ENCODE measurements at places on chromosomes 1 and 21.

GRCh38 chr1:77824694-77825093, 45.2 kb downstream of the MIGA1 start:
- H3K4me3 ChIP-seq: no peak overlapping the region
- peaks cover 23% of the 10 kb centered on the region for H3K36me3 ChIP-seq

GRCh38 chr1:110519125-110519810, at the start of gene KCNA10:
Gene KCNA10, minus strand, starts transcription at chr1:110519175. Its CDS starts 388 bp downstream, at chr1:110518787.
- no peak for DNase-seq
- H3K27ac ChIP-seq: no peak within 1 kb of the TSS
- H3K4me1 ChIP-seq: no peaks in the 10 kb centered on the region
- no peak within 1 kb of the TSS for H3K4me3 ChIP-seq
- no peaks in the 10 kb centered on the region for H3K36me3 ChIP-seq
- peaks cover 17% of the 10 kb centered on the region for H3K27me3 ChIP-seq

DNA sequence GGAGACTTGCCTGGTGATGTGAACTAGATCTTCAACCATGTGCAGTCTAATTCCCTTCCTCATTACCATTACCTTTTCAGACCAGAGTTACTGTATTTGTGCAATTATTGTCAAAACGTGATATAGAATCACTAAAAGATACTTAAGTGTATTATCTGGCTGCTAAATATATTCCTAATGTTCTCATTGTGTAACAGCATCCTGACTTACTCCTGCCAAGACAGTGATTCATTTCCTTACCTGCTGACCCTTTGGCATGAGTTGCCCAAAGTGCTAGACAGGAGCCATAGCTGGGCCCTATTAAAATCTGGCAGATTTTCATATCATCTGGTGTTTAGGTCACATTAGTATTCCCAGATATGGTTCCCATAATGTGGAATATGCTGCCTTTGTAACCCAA, 598.3 kb upstream of the CAMK1G start:
- no peak for DNase-seq
- H3K4me3 ChIP-seq: no peak overlapping the region
- H3K36me3 ChIP-seq: no peaks in the 10 kb centered on the region

DNA sequence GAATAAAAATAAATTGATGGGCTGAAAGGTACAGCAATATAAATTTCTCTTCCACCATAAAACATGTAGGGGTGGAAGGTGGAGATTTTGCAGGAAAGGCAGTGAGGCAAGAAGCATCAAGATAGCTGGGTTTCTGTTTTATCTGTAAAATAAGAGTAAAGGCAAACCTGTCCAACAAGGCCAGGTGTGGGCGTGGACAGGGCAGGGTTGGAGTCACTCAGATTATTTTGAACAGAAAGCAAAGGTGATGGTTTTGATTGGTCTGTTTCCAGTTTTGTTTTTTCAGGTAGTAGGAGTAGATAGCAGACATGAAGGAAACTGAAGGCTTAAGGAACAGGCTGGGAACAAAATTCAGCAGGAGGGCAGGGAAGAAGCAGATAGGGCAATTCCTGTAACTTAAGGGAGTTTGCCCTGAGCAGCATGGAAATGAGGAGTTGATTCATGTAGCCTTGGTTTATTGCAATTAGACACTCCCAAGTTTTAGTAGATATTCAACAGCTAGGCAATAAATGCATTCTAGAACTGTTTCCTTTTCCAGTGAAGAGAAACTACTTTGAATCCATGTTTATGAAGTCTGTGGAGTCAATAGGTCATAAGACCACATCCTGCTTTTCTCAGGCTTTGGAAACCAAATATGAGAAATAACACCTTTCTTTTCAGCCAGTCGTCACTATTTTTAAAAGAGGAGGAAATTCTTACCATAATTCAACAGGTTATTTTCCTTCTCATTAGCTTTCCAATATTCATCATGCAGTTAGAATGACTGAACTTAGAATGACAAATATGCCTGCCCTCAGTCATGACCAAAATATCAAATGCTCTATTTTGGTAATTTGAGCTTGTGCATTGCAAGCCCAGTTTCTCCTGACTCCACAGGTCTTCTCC, 38.7 kb upstream of the CD55 start:
- no peak overlapping the region for H3K27ac ChIP-seq
- no peak overlapping the region for H3K4me3 ChIP-seq
- H3K27me3 ChIP-seq: peaks cover 4% of the 10 kb centered on the region
- no peaks in the 10 kb centered on the region for H3K36me3 ChIP-seq
- no peak for DNase-seq
- H3K4me1 ChIP-seq: peaks cover 21% of the 10 kb centered on the region

DNA sequence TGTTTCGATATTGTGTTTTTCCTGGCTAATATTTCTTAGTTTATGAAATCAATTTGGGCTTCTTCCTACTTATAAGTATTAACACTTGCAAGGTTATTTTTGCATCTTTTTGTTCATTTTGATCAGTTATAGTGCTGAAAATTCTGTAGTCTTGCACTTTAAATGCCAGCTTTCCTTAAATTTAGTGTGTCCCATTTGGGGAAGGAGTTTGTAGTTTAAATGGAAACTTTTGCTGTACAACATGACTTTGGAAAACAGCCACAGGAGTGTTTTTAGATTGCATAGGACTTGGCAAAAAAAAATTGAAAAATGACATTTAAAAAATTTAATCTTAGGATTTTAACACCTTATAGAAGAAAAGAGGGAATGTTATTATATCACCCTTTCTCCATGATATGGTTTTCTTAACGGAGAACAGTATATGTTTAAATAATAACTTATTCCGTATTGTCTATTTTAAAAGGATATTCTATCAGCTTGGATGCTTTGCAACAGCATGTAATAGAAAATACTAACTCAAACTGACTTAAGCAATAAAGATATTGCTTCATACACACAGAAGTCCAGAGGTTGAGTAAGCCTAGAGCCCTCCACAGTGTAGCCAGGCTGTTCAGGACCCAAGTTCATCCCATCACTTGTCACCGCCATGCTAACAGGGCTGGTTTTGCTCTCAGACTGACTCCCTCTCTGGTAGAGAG, 53.8 kb downstream of the LYPLAL1 start:
- no peaks in the 10 kb centered on the region for H3K27me3 ChIP-seq
- H3K36me3 ChIP-seq: no peaks in the 10 kb centered on the region
- H3K4me3 ChIP-seq: no peak overlapping the region
- no peaks in the 10 kb centered on the region for H3K4me1 ChIP-seq

GRCh38 chr1:182611326-182611725, 7.1 kb upstream of the RGS16 start:
- H3K4me1 ChIP-seq: peaks cover 65% of the 10 kb centered on the region
- no peak overlapping the region for H3K4me3 ChIP-seq
- no peaks in the 10 kb centered on the region for H3K36me3 ChIP-seq
- no peak overlapping the region for H3K27ac ChIP-seq

DNA sequence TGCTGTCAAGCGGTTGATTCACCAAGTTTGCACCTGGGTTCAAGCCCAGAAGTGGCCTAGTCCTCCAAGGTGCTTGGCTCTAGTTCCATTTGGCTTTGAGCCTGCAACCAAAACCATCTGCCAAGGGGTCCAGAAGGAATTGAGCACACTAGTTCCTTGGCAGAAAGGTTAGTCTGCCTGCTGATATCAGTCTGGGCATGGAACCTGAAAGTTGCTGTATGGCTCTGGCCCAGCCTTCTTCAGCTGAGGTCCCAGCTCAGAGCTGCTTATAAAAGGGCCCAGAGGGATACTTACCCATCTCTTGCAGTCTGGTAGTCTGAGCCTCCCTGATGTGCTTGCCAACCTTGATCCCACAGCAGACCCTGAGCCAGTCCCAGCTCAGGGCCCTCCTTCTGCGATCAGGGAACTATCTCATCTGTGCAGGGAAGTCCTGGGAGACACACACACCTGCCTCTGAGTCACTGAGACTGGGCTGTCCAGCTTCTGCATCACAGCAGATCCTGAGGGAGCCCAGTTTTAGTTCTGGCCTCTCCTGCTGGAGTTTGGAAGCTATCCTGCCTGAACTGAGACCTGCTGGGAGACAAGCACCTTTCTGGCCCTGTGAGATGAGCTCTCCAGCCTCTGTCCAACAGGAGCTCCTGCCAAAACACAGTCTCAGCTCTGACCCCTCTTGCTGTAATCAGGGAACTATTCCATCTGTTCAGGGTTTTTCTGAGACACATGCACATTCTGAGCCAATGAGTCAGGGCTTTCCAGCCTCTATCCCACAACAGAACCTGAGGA, 75.8 kb downstream of the CTH start:
- no peaks in the 10 kb centered on the region for H3K4me1 ChIP-seq
- no peak overlapping the region for H3K4me3 ChIP-seq
- DNase-seq: no peak
- H3K27me3 ChIP-seq: peaks cover 13% of the 10 kb centered on the region

DNA sequence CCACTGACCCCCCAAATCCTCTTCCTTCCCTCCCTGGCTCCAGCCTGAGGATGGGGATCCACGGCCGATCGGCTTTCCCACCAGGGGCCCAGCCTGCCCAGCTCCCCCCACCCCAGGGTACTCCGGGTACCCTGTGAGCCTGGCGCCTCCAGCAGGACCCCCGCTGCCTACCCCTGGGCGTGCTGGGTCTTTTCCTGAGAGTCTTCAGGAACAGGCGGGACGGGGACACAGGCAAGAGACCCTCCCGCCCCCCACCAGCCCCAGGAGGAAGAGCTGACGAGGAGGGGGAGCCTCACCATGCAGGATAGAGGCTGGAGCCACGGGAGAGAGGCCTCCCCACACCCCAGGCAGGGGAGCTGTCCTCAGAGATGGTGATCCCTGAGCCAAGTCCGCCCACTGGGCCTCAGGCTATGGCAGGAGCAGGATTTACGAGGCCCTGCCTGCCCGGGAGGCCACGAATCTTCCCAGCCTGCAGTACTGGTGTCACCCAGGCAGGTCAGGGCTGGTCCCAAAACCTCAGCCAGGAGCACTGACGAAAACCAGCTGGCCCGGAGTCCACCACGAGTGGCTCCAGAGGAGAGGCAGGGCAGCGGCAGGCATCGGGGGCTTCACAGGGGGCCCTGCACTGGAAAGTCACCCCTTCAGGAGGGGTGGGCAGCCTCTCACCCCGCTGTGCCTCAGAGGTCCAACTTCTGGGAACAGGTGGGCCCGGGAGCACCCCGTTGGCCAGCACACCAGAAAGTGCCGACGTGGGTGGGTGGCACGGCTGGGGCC, 58.0 kb downstream of the MEGF6 start:
- no peaks in the 10 kb centered on the region for H3K27me3 ChIP-seq
- no peaks in the 10 kb centered on the region for H3K4me1 ChIP-seq
- no peak overlapping the region for H3K4me3 ChIP-seq
- H3K27ac ChIP-seq: no peak overlapping the region

DNA sequence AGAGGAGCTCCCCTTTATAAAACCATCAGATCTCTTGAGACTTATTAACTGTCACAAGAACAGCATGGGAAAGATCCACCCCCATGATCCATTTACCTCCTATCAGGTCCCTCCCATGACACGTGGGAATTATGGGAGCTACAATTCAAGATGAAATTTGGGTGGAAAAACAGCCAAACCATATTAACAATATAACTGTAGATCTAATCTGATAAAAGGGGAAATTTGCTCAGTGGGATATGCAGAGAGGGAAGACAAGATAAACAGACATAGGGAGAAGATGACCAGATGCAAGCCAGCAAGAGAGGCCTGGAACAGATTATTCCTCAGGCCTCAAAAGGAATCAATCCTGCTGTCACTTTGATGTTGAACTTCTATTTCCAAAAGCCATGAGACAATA, 841.5 kb downstream of the LRRIQ3 start:
- no peaks in the 10 kb centered on the region for H3K36me3 ChIP-seq
- H3K4me3 ChIP-seq: no peak overlapping the region
- DNase-seq: no peak
- H3K27me3 ChIP-seq: no peaks in the 10 kb centered on the region

DNA sequence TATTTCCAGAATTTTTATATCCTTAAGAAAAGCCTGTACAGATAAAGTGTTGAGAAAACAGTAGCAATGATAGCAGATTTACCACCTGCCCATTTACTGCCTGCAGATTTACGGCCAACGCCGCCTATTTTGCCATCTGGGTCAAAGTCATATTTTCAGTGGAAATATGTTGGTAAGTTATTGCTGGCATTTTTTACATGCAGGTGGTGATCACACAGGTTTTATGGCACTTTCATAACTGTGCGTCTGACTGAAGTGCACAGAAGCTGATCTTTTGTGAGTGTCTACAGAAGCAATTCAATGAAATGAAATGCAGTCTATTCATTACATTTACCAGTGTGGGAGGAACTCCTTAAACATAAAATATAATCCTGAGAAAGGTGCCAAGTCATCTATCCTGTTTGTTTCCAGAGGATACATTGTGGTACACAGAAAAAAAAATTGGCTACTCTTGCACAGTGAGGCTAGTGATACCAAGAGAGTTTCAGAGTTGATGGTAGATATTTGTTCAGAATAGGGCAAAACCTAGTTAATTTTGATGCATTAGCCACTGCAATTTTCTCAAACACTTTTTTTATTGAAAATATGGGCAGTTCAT, 458.5 kb downstream of the NEGR1 start:
- no peak overlapping the region for H3K27ac ChIP-seq
- no peaks in the 10 kb centered on the region for H3K27me3 ChIP-seq
- no peak for DNase-seq
- H3K36me3 ChIP-seq: no peaks in the 10 kb centered on the region
- H3K4me1 ChIP-seq: no peaks in the 10 kb centered on the region

DNA sequence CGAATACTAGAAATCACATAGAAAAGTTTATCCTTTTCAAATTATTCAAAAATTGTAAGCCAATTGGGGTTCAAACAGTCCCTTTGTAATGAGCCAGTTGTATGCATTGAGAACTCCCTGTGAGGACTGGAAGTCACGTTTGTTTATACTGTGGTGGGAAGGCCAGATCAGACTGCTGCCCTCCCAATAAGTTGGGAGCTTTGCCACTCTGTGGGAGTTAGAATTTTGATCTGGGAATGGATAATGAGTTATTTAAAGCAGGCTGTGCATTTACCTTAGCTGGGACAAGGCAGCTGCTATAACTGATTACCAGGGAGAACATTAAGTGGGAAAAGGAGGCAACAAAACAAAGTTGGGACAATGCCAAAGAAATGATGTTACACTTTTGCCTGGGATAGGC, 178.8 kb downstream of the SDCCAG8 start:
- no peak overlapping the region for H3K4me3 ChIP-seq
- H3K4me1 ChIP-seq: peaks cover 9% of the 10 kb centered on the region
- no peaks in the 10 kb centered on the region for H3K27me3 ChIP-seq
- H3K36me3 ChIP-seq: peaks cover 7% of the 10 kb centered on the region

DNA sequence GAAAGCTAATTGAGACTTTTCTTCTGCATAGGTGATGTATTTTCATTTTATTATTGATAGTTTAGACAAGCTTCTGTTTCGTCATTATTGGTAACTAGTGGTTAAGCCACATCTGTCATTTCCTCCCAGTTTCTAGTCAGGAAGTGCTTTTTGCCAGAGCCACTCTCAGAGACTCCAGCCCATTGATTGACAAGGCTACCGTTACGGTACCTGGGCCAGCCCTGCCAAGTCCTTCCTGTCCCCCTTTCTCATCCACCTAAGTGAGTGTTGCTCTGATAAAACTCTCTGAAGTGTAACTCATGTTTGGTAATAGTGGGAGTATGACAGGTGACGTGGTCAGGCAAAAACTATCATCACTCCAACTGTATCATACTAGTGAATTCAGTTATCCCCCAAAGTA, 29.6 kb upstream of the AGL start:
- H3K4me1 ChIP-seq: peaks cover 16% of the 10 kb centered on the region
- H3K27me3 ChIP-seq: peaks cover 6% of the 10 kb centered on the region
- DNase-seq: peak; percentile 13
- no peak overlapping the region for H3K4me3 ChIP-seq
- H3K27ac ChIP-seq: no peak overlapping the region

- H3K36me3 ChIP-seq: no peaks in the 10 kb centered on the region
- H3K4me3 ChIP-seq: no peak overlapping the region
- H3K27ac ChIP-seq: no peak overlapping the region
- H3K27me3 ChIP-seq: peaks cover 2% of the 10 kb centered on the region
- no peak for DNase-seq
- H3K4me1 ChIP-seq: peaks cover 1% of the 10 kb centered on the region
Measured at GRCh38 chr1:193285641-193286040, 99.2 kb upstream of the B3GALT2 start.

- no peak overlapping the region for H3K27ac ChIP-seq
- peaks cover 7% of the 10 kb centered on the region for H3K4me1 ChIP-seq
- H3K36me3 ChIP-seq: no peaks in the 10 kb centered on the region
Measured at GRCh38 chr1:107976836-107977235, 11.9 kb upstream of the VAV3 start.

Data from activated T-helper 2 cell treated with anti-CD3 and anti-CD28 coated beads, Interferon-gamma antibody, Interleukin-2, Interleukin-4, amounts not matched to agents 10 μg/mL and 5 μg/mL and 100 μg/mL, durations not matched to agents 14 hours and 24 hours and 36 hours (primary cell).